ENCODE measurements at places on chromosomes 11 and 22.

DNA sequence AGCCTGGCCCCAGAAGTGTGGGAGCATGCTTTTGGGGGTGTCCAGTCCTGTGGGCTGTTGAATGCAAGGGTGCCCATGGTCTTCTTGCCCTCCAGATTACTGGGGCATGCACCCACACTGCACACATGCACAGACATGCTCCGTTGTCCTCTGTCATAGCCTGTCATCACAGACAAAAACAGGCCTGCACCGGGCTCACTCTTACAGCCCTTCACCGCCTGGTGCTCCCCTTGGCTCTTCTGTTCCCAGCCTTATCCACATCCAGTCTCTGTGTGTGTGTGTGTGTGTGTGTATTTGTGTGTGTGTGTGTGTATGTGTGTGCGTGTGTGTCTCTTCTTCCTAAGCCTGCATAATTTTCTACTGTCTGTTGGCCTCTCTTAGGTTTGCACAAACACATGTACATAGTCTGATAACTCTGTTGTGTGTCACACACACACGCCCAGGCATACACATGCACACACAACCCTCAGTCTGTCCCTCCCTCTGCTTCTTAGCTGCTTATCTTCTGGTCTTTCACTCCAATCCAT is 23.4 kb upstream of the NECTIN1 start:
- DNase-seq, result no peak

- DNase-seq, result no peak
Observed at GRCh38 chr11:69030301-69030700, 17.3 kb upstream of the MRGPRF start.

- DNase-seq, result no peak
Observed at GRCh38 chr11:3786781-3787428, 10.4 kb downstream of the NUP98 start.

- no peak for DNase-seq
Observed at GRCh38 chr11:72965672-72966071, 151.5 kb downstream of the ATG16L2 start.

- no peak for DNase-seq
Observed at GRCh38 chr11:13298765-13299164, 21.2 kb downstream of the BMAL1 start.

DNA sequence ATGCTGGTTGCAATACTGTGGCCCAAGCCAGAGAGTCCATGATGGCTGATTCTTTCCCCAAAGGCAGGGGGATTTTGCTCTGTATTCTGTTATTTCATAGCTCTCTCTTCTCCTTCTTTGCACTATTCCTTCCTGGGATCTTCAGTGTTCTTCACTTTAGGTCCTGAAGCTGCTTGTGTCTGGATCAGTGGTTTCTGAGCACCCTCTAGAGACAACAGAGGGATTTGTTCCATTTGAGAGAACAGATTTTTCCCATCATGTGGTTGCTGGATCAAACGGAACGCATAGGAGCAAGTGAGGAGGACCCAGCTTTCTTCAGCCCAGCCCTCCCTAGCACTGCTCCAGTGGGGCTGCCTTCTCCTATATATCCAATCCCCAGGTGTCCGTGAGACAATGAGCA is 68.7 kb upstream of the SYN3 start:
- DNase-seq, result no peak

Data from activated T-helper 1 cell treated with Interleukin-2 at 50 U/mL for 16 hours (primary cell).